Right atrium auricular region (tissue), 2 donors: ENCODE measurements at places on chromosomes 6 and 20.

GRCh38 chr20:24935140-24935539, 13.9 kb upstream of the CST7 start:
- DNase-seq: no peak

DNA sequence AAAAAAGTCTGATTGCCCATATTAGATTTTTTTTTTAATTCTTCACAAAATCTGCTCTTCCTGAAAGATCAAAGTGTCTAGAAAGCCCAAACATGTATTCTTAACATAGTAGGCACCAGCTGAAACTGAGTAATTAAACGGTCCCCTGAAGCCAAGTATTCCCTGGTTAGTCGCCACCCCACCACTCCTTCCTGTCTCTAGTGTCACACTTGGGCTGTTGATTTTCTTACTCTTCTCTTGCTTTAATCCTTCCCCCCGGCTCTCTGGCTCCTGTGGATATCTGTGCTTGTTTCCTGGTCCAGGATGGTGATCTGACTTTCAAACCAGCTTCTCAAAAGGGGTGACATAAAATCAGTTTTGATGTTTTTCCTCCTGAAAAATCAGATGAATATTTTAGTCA, 162.9 kb downstream of the QKI start:
- no peak for DNase-seq

- DNase-seq: no peak
These were observed 54.0 kb upstream of the AKIRIN2 start for GRCh38 chr6:87755708-87756671.

DNA sequence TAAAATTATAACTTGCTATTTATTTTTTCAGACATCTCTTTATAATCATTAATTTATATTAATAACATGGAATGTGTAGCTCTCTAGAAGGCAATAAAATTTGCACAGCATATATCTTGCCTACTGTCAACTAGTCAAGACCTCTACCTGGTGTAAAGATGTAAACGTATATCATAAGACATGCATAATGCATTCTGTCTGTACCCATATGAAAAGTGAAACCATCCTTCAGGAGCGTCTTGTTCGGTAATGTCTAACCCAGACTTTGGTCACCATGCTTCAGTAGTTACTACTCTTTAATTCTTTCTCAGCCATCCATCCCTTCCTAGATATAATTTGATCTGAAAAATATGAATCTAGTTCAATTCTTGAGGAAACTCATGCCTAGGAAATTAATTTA, 21.0 kb downstream of the CEP43 start:
- no peak for DNase-seq

DNA sequence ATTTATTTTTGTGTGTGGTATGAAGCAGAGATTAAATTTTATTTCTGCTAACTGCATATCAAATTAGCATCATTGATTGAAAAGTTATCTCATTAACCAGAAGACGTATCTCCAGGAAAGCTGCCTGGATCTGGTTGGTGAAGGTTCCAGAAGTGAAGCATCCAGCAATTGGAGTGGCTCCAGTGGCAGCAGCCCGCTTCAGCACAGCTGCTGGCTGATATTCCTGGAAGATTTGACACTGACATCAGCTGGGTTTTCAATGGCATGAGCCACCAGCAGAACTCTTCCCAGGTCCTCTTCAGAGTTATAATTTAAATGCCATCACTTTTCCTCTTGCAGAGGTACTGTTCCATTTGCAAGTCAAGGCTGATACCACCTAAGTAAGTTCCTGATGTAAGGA, 363.5 kb downstream of the BCKDHB start:
- no peak for DNase-seq

DNA sequence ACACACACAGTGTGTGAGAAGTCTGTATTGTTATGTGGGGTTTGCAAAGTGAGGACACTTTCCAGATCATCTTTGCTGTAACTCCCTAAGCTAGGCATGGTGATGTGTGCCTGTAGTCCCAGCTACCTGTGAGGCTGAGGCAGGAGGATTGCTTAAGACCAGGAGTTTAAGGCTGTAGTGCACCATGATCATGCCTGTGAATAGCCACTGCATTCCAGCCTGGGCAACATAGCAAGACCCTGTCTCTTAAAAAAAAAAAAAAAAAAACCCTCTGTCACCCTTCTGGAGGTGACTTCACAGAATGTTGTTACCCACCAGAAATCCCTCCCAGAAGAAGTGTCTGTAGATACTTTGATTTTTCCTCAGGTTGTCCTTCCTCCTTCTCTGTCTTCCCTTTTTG, 14.9 kb downstream of the CASS4 start:
- no peak for DNase-seq

DNA sequence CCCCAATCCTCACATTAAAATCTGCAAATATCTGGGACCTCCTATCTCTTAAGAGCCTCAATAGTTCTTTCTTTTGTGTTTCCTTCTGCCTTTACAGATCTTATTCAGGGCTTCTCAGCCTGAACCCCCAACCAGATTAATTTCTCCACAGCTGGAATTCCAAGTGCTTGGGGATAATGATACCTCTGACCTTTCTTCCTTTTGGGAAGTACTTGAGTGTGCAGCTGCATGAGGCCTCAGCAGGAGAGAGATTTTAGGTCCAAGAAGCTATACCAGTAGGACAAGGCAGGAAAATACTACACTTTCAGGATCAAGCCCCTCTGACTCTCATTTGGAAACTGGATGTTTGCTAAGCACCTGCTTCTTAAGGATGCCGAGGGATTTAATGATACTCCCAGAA, 2.6 kb downstream of the PHF20 start:
- DNase-seq: no peak

DNA sequence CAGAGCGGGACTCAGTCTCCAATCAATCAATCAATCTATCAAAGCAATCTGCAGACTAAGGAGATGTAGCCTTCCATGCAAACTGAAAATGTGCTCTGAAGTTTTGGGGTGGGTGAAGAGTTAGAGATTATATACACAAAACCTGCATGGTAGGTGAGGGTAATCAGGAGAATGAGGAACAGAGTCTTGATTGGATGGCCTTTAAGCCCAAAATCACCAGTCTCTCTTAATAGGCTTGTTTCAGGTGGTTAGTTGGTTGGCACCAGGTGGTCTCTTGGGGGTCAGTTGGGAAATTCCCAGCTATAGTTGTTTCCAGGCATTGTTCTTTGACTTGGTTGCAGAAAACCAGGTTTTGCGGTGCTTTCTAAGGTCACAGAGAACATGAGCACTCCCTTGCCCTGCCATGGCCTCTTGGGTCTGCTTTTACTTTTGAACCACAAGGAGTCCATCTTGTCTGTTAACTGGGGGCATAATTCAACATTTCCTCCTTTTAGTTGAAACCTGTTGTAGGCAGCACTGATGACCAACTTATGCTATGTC, 33.3 kb upstream of the EIF2S2 start:
- DNase-seq: no peak

- DNase-seq: no peak
These were observed 23.7 kb upstream of the ID1 start for GRCh38 chr20:31581391-31581790.

DNA sequence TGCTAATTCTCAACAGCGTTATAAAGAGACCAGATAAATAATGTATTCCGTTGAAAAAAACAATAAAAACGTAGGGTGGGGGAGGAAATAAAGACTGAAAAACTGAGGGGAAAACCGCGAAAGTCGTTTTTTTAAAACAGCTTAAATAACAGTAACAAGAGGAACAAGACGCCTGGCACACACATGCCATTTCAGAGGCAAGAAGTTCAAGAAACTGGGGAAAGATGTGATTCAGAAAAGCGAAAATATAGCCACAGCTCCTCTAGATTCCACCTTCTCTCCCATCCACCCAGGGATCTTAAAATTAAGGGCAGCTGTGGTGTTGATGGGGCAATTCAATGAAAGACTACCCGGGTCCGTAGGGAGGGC, 1.3 kb downstream of the EPB41L2 start:
- no peak for DNase-seq

DNA sequence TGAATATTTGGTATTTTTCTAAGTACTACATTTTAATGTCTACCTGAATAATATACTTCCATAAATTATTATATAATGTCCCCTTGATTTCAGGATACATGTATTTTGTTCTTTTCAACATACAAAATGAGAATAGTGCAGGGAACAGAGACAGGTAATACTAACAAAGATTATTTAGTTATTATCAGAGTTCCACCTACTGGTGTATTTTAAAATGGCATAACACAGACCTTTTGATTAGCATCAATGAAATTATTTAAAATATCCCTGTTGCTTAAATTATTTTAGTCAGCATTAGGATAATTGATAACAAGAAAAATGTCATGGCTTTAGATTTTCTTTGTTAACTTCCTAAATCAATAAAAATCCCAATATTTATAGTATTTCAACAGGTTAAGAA, 184.0 kb downstream of the PRDM13 start:
- DNase-seq: no peak

- DNase-seq: no peak
These were observed 35.8 kb downstream of the PTCHD4 start for GRCh38 chr6:48075181-48075580.

GRCh38 chr20:41141153-41141815, 3.9 kb downstream of the PLCG1 start:
- peak; percentile 72 for DNase-seq

DNA sequence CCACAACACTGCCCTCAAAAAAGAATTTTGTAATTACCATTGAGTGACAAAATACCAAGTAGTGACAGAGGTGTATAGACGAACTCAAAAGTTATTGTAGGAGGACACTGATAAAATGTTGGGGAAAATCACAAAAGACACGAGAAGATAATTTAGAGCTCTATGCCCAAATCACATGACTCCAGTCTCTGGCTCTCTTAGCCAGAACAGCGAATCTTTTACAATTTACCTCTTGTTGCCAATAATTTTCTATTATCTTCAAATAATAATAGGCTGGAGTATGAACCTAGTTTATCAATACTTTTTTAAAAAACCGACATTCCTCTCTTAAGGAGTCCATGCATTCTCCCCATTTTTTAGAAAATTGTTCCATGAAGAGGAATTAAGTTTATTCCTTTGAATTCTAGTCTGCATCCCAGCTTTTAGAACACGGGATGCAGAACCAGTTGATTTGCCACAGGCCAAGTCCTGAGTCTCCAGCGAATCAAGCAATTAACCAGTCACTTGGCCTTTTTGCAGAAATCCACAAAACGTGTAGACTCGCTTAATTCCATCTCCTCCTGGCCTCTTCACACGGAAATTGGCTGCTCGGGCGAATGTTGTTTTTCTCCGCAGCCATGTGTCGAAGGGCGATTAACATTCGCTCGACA, 507 bp upstream of the RIPPLY2 start:
- DNase-seq: no peak

DNA sequence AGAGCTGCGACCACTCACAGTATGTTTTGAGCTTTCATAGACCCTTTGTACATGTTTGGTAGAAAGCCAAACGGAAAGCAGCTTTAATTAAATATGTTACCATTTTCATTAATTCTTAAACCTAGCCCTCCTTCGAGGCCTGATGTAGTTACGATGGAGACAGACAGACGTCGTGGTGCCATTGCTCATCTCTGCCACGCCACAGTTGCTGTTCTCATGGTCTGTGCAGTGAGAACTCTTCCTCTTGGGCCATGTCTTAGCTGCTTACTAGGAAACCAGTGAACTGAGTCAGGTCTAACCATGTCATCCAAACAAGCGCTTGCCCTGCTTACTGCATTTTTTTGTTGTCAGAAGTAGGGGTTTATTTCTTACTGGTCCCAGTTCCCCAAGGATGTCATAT, 62.8 kb downstream of the SNX9 start:
- no peak for DNase-seq

DNA sequence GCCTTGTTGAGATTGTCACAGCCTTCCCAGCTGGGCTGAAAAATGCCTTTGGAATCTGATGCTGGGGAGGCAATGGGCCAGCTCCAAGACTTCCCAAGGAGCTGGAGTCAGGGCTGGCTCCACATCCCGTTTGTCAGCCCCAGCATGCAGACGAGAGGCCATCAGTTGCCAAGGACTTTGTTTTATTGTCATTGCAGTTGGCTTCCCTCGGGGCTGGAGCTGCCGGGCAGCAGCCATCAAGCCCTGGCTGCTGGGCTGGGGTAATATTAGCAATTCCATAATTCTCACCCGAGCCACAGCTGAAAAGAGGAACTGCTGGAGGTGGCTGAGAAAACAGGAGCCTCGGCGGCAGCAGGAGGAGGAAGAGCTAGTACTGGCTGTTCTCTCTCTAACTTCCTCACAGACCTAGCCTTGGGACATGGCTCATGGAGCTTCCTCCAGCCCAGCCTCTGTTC, 182.5 kb downstream of the CDC5L start:
- DNase-seq: no peak

- no peak for DNase-seq
These were observed 100.0 kb upstream of the TAB2 start for GRCh38 chr6:149217466-149217888.

DNA sequence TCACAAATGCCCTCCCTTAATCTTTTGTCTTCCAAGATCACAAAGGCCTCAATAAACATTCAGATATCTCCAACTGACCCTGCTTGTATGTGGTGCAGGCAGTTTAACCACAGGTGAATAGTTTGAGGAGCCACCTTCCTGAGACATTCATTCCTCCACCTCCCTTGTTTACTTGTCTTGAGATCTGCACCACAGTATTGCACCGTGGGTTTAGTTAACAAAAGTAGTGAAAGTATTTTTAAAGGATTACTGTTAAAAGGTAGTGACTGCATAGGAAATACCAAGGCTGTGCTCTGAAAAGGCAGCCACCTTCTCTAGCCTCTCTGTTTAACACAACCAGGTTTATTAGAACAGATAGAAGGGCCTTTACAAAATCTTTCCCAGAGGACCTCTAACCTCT, 46.5 kb downstream of the SESN1 start:
- no peak for DNase-seq

DNA sequence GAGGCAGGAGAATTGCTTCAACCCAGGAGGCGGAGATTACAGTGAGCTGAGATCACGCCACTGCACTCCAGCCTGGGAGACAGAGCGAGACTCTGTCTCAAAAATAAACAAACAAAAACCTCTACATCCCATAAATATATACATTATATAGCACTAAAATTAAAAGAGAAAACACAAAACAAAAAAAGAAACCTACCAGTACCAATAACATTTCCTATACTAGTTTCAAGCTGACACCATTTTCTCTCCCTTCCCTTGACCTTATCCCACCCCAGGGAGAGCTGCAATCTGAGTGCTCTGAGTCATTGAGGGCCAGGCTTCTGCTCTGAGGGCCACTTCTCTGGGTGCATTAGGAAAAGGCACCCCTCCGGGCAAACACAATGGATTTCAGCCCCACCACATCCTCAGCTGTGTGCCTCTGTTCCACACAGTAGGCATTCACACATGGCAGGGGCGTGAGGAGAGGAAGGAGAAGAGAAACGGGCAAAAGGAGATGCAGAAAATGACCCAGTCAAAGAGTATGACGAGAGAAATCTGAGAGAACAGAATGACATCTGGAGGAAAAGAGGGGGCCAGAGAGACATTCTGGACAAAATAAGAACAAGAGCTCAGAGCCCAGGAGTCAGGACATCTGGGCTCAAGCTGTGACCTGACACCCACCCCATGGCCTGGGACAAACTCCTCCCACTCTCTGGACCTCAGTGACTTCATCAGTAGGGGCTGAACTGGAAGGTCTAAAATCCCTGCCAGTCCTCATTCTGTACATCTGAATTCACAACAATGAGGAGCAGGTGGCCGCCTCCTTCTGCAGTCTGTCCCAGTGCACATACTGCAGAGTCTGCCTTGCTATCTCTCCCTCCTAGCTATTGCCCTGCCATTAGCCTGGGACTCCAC, 18.2 kb downstream of the TRIM26 start:
- no peak for DNase-seq

GRCh38 chr6:149563203-149563927, 2.8 kb upstream of the GINM1 start:
- no peak for DNase-seq
